Activated CD4-positive, CD25-positive, alpha-beta regulatory T cell (primary cell): ENCODE measurements at places on chromosomes 7 and 10.

GRCh38 chr10:35040760-35041501 is 49.2 kb downstream of the CUL2 start:
- DNase-seq = no peak

GRCh38 chr10:110609605-110610004 is 34.5 kb upstream of the RBM20 start:
- no peak for DNase-seq

DNA sequence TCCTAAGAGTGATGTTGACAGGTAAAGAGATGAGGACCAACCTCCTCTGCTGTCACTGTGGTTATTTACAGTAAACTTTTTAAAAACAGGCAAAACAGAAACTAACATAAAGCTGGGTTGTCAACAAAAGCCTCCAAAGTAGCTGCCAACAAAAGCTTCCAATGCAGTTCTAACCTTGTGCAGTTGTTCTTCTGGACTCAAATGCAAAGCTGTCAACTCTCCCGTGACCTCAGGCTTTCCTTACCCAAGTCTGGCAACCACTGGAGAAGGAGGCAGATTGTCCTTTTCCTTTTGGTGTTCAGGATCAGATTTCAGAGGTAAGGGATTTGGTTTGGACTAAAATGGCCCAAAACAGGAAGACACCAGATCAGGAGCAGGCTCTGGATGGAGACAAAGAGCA is 63.1 kb downstream of the DLG5 start:
- DNase-seq = no peak

DNA sequence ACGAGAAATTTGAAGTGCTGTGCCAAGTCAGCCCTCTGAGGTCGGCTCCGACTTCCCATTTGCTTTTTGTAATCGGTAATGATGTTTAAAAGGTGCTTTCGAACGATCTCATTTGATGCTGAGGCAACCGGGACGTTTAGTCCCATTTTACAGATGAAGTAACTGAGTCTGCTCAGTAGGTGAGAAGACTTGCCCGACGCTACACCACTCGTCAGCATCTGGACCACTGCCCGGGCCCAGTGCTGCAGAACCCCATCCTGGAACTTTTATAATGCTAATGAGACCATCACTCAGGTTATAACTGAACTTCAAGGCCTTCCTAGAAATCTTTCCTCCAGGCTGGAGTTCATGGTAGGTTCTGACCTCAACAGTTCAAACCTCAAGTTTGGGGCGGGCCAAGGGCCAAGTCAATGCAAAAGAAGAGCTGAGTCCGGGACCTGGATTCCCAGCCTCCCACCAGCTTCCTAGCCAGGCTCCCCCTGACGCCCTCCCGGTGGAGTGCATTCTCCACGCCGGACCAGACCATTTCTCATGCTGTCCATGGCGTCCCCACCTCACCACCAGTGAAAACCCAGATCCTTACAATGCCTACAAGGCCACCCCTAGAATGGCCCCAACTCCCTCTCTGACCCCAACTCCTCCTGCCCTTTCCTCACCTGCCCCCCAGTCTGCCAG is 699 bp upstream of the PDLIM1 start:
- DNase-seq = no peak

- no peak for DNase-seq
Measured at GRCh38 chr10:92102601-92103213, 179.1 kb downstream of the BTAF1 start.

GRCh38 chr7:9842301-9842700 is 1131.4 kb upstream of the PHF14 start:
- DNase-seq = no peak

DNA sequence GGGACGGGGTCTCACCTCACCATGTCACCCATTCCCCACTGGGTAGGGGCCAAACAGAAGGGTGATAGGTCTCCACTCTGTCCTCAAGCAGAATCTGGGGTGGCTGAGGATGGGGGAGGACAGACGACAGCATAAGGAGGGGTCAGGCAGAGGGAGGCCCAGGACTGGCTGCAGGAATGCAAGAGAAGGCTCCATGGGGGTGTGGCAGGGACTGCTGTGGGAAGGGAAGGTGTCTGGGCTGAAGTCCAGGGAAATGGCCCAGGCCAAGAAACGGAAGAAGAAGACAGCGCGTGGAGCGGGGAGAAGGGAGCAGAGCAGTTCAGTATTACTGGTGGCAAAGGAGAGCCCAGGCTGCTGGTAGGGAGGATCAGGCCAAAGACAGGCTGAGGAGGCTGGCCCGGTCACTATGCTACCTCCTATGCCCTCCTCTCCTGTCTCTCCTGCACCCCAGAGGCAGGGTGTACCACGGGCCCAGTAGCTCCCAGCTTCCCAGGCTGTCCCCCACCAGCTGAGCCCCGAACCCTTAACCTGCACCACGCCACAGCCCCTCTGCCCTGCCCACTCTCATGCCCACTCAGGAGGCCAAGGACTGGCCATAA is 60.9 kb downstream of the GRB10 start:
- no peak for DNase-seq

GRCh38 chr7:13560441-13560840 is 429.0 kb downstream of the ETV1 start:
- no peak for DNase-seq

GRCh38 chr10:11165591-11166543 is 148.2 kb downstream of the CELF2 start:
- peak; percentile 47 for DNase-seq

DNA sequence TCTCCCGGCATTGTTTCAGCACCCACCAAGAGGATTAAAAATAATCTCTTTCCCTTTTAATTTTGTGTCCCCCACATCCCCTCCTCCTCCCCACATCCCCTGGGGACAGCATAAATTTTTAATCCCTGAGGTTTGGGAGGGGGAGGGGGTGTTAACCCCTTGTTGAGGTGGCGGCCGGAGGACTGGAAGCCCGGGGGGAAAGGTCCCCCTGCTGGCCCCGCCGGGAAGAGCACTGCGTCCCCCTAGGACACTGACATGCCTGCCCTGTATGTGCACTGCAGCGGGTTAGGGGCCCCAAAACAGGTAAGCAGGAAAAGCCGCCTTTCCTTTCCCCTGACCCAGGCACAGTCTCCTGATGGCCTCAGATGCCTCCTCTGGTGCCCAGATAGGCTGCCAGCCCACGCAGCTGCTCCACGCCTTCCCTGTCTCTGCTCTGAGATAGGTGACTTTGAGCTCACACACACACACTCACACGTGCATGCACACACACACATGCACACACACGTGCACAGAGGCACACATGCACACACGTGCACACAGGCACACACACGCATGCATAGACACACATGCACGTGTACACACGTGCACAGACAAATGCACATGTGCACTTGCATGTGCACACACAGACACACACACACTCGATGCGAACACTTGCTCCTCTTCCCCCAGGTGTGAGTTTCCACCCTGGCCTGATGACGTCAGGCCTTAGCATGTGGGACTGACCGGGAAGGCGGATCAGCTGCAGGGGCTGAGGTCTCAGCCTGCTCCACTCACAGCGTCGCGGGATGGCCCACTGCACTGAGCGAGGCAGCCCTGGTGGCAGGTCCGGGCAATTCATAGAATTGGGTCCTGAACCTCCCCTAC is 12.3 kb downstream of the CNPY1 start:
- DNase-seq = no peak

DNA sequence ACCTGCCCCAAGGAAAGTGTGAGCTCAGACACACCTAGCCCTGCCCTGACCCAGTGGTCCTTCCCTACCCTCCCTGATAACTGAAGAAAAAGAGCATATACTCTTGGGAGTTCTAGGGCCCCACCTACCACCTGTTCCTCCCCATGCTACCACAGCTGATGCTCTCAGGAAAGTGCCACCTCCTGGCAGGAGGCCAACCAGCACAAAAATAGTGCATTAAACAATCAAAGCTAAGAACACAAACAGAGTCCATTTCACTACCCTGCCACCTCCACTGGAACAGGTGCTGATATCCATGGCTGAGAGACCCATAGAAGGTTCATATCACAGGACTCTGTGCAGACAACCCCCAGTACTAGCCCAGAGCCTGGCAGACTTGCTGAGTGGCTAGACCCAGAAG is 288.6 kb upstream of the PHF14 start:
- DNase-seq = no peak

- no peak for DNase-seq
Measured at GRCh38 chr7:46996972-46997371, 584.9 kb downstream of the TNS3 start.

DNA sequence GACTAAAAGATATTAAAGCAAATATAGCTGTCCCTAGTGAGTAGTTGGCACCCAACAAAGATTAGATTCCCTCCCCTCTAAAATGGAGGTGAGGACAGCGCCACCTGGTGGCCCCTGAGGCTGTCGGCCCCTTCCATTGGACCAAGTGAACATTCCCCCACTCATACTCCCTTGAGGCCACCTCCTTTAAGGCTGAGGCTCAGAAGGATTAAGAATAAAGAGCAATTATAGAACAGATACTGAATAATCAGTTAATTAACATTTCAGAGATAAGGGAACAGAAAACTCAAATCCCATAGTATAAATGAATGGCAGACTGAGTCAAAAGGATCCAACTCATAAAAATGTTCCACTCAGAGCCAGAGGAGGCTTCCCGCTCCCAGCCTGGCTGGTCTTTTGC is 130.4 kb upstream of the GHITM start:
- no peak for DNase-seq

GRCh38 chr10:83153714-83154113 is 985.6 kb upstream of the GHITM start:
- no peak for DNase-seq

DNA sequence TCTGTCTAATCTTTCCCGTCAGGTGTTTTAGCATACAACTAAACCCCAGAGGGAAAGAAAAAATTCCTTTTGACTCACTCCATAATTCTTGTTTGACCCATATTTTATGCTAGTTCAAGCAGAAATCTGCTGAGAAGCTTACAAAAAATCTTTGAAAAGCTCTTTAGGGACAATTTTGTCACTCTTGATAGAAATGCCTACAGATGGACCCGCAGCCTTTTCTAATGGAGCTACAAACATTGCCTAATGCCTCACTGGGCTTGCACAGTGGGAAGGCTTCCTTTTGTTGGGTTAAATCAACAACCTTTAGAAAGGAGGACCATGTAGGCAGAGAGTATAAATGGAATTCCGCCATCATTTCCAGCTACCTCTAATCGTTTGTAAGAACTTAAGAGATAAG is 344.5 kb downstream of the PCLO start:
- DNase-seq = no peak

- DNase-seq = no peak
Measured at GRCh38 chr7:138349841-138350700, 110.0 kb upstream of the TRIM24 start.

GRCh38 chr10:22684699-22685098 is 29.7 kb downstream of the PIP4K2A start:
- DNase-seq = no peak

- DNase-seq = no peak
Measured at GRCh38 chr7:18474944-18475343, 20.6 kb upstream of the HDAC9 start.

DNA sequence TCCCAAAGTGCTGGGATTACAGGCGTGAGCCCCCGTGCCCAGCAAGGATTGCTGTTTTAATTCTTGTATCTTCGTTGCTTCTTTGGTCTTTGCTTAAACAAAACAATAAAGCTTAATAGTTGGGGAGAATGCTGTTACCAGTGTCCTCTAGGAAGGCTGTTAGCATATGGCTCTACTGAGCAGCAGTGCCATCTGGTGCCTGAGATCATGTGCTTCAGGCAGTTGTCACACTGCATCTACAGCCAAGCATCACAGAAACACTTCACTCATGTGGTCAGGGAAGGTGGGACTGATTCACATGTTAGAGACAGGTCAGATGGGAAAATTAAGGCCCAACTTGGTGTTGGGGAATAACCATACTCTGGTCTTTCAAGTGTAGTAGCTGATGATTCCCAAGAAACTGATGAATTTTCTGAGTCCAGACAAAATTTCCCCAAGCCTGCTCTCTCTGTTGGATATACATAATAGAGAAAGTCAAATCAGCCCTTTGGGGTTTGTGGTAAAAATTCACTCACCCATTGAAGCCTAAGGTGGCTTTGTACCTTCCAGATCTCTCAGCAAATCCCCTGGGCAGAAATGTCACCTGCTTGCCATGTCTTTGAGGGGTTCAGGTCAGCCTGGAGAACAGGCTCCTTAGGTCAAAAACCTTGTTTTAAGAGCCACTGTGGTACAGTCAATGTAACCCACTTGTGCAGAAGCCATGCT is 28.4 kb downstream of the UBE2D4 start:
- no peak for DNase-seq

DNA sequence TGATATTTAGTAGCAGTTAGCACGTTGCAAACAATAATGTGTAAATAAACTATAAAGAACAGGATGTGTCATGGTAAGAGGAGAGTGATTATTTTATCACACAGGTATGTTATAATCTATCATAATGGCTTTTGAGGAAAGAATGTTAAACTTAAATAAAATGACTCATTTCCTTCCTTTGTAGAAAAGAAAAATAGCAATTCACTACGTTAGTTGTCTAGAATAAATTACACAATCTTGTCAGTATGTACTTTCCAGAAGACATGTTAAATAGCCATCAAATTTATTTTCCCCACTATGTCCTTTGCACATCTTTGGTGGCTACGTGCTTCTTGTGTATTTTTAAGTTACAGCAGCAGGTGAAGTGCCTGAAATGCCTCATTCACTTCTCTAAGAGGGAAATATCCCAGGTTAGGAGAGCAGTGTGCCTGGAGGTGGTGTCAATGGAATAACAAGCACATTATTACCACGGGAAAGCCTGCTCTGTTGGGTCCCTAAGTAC is 133.8 kb downstream of the SEMA3A start:
- no peak for DNase-seq

DNA sequence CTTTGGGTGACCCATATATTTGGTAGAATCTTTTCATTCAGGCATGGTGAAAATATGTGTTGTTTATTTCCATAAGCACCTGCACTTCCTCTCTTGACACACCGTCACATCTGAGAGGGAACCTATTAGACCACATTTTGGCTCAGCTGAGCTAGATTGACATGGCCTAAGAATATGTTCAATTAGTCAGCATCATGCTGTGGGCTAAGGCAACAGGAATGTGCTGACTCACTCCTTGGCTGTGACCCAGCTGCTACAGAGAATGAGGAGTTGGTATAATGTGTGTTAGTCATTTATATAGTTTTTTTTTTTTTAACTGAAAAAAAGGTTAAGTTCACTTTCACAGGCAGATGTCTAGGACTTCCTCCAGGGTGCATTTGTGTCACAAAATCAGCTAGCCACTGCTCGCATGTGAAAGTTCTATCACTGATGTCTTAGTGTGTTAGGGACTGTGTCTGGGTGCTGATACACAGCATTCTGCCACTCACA is 180.6 kb downstream of the SEMA3E start:
- no peak for DNase-seq

- DNase-seq = no peak
Measured at GRCh38 chr7:116138202-116138801, 72.0 kb upstream of the TES start.
